ENCODE measurements at places on chromosomes 7 and 10.

- DNase-seq = no peak
Observed at GRCh38 chr7:69748530-69748929, 150.3 kb downstream of the AUTS2 start.

- DNase-seq = peak; percentile 60
Observed at GRCh38 chr7:94908323-94909178, 1.2 kb downstream of the PPP1R9A start.

GRCh38 chr7:135320268-135320667 is 86.6 kb downstream of the STRA8 start:
- peak; percentile 91 for DNase-seq

DNA sequence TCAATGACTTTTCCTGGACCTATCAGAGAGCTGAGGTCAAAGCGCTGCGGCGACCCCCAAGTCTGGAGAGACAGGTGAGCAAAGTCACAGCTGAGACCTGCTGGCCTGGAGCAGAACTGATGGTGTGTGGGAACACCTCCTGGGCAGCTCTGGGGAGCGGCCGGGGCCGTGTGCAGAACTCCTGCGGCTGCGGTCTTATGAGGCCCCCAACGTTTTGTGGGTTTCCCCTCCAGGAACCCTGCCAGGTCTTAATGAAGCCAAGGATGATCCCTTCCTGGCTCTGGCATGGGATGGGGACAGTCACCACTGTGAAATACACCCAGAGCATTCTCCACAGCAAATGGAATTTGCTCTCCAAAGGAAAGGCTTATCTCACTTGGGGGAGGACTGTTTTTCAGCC is 26.1 kb downstream of the DPYSL4 start:
- DNase-seq = no peak

DNA sequence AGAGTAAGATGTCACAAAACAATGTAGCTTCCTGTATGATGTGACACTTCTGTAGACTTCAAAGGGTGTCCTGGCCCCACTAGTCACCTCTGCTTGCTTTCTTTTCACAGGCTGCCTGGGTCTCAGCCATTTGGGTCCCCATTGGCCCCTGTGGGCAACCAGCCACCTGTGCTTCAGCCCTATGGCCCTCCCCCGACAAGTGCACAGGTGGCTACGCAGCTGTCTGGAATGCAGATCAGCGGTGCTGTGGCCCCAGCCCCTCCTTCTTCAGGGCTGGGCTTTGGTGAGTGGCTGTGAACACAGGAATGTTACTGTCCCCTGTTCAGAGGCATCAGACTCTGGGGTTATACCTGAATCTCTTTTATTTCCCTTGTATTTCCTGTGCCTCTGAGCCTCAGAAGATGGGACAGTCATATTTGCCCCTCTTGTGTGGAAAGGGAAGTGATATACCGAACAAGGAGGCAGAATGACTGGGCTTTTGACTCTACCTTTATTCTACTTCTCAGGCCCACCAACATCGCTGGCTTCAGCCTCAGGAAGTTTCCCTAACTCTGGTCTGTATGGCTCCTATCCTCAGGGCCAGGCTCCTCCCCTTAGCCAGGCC is 15.4 kb downstream of the SEC24C start:
- DNase-seq = no peak

GRCh38 chr10:62047228-62047892 is 145.9 kb downstream of the ARID5B start:
- no peak for DNase-seq

All from right cardiac atrium (tissue), 5 donors.